ENCODE measurements at places on chromosomes 7 and 10.

DNA sequence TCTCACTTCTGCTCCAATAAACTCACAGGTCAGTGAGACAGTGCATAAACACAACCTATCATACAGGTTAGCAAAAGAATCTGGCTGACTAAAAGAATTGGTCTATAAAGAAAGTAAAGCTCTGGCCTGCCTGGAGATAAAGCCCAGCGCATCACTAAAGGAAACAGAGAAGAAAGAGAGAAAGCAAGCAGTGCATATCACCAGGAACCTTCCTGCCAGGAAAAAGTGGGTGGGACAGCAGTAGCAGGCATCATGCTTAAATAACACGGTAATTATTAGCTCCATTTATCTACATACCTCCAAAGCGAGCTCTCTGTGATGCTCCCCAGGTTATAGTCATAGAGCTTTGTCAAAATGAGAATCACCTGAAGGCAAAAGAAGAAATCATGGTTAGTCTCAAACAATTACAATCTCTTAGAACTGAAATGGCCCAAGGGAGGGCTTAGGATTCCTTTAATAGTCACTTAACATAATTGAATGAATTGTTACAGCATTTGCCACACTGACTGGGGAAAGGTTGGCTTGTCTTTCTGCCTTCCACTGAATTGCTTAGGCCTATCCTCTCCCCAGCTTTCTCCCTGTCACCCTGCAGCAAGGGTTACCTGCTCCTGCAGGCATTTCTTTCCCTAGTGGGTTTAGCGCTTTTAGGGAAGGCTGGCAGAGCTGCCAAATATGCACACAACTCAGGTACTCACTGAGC is 208.1 kb downstream of the SORCS1 start:
- no peak for DNase-seq

DNA sequence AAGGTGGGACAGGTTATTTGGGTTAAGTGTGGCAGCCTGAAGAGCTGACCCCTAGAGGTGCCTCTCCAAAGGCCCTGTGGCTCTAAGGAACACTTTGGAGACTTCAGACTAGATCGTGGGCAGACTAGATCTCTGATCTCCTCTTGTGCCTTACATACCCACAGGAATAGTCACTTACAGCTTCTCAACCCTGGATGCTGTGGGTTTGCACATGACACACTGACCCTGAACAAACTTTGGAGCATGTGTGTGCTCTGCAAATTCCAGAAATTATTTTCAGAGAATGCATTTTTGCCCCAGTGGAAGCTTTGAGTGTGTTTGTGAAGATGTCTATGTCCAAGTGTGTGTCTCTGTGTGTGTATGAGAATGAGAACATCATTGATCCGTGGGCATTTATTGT is 119.6 kb downstream of the EMX2 start:
- DNase-seq = peak; percentile 9

GRCh38 chr10:101512738-101513137 is 75.3 kb downstream of the POLL start:
- peak; percentile 35 for DNase-seq

DNA sequence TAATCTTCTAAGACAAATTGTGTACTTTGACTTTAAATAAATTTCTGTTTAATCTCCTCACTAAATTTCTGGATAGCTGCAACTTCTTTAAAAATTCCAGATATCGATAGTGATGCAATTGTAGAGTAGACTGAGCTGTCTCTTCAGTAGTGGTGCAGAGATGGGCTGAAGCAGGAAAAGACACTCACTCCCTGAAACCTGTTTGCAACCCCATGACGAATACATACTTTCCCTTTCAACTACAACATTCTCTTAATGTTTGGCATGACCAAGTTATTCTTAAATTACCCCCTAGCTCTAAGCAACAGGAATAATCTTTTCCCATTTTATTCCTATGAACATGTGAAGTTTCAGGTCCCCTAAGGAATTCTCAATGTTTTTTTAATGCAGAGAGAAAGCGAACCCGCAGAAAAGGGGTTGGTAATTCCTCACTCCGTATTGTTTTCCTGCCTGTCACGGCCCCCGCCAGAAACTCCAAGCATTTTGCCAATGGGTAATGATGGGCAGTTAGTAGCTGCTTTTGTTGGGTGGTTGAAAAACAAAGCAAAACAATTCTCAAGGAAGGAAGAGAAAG is 1.3 kb downstream of the THSD7A start:
- DNase-seq = no peak

DNA sequence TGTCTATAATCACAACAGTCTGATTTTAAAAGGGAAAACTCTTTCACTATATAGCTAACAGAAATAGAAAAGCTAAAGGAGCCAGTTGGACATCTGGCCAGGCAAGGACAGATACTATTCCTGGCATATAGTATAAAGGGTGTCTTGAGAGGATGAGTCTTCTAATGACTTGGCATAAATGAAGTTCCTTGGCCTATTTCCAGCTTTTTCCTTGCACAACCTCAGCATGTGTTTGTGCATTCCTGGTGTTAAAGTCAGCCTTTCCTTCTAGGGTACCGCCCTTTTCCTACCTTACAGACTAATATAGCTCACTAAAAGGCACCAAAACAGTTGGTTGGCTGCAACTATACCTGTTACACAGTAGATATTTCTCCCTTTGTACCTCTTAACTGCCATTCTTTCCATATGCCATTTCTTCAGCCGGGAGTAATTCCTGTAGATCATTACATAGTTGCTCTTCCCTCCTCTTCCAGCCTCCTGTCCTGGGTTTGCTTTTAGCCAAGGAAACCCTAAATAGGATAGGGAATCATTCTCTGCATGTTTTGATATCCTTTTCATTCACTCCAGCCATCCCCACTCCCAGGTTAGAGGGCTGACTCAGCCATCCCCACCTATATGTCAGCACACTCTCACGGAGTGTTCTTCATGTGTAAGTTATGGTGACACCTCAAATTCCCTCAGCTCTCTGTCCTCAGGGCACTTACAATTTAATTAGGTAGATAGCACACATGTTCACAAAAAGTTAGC is 102.1 kb upstream of the MDFIC start:
- DNase-seq = peak; percentile 99

DNA sequence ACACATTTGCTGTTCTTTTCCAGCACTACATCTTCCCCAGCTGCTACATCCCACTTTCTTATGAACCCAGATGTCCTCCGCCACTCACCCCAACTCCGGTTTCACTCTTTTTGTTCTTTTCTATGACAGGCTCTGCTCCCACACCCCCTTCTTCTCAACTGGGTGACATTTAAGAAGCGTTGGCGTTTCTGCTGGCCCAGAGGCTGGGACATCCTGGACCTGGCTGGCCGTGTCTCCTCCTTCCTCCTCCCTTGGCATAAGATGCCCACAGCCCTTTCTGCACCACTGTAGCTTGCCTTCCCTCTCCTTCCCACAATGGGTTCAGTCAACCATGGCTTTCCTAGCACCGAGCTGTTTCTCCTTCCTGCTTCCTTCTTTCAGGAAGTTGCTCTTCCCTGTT is 9.4 kb upstream of the CALML5 start:
- DNase-seq = no peak

- DNase-seq = no peak
Measured at GRCh38 chr7:132206594-132206993, 369.7 kb downstream of the PLXNA4 start.

DNA sequence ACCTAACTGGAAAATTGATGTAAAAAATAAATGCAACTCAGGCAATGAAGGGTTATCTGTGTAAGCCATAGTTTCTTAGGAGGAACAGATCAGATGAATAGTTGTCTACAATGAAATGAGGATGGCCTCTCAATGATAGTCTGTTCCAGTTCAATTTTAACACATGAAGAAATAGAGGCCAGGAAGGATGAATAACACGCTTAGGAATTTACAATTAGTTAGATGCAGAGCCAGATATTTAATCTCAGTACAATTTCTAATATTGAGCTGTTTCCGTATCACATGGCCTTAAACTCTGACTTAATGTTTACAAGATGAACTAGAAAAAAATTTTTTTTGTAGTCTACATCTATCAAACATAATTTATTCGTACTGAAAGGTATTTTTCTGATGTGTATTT is 176.6 kb downstream of the GALNT11 start:
- DNase-seq = peak; percentile 30

DNA sequence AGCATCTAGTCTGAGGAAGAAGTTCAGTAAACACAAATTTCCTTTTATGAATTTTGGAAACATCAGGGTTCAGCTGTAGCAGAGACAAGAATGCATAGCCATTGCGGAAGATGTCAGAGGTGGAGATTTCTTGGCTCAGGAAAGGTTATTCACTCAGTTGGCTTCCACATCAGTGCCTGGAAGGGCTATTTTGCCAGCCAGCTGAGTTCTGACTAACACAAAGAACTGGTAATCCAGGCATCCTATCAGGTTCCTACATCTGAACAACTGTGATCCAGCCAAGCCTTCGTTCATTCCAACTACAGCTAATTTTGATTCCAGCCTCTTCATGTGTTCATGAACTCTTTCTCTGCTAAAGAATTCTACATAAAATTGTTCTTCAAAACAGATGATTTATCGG is 965.6 kb downstream of the XPNPEP1 start:
- DNase-seq = no peak

- no peak for DNase-seq
Measured at GRCh38 chr10:129448539-129448938, 18.5 kb upstream of the MGMT start.

GRCh38 chr10:77554996-77555397 is 82.6 kb downstream of the KCNMA1 start:
- DNase-seq = no peak

- no peak for DNase-seq
Measured at GRCh38 chr7:37284805-37285231, 163.8 kb downstream of the ELMO1 start.

DNA sequence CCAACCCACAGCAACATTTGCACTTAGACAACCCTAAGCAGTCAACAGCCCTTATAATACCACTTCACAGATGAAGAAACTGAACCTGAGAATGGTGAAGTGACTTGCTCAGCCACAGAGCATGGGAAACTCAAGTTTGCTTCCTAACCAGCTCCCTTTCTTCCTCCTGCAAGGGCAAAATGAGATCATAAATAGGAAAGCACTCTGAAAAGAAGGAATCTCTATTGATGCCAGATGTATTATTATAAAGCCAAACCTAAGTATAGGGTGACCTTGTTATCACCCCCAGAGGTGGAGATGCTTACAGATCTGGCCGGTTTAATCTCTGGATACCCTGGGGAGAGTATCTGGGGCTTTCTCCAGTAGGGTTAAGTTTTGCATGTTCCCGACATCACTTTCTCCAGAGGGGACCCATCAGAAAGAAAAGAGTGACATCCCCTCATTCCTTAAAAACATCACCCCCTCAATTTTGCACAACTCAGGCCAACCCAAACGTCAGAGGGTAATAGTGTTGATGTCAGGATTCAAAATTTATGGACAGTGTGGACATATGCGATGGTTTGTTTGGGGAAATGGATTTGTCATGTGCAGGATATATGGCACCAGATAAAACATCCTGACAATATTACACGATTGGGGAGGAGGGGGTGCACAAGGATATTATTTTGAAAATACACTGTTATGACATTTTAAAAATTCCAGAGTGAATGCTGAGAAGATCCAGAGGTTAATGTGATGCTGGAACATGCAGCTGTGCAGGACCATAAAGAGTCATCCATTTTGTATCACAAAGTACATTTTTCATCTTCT is 24.0 kb upstream of the XPNPEP1 start:
- peak; percentile 49 for DNase-seq

GRCh38 chr7:56023500-56023899 is 27.7 kb downstream of the PSPH start:
- DNase-seq = no peak

- no peak for DNase-seq
Measured at GRCh38 chr10:76905251-76905650, 732.4 kb downstream of the KCNMA1 start.

DNA sequence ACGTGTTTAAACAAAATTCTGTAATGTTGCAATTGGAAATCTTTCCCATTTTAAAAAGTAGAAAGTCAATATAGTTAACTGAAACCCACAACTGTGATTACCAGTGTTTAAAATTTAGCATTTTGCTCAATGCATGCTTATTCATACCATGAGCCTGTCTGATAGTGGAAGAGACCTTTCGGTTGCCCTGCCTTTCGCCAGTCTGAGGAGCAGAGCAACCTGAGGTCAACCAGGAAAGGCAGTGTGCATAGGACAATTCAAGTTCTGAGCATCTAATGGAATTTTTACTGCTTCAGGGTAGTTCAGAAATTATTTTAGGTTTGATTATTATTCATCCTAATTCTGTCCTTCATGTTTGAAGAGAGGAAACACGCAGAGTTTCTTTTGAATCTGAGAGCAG is 100.8 kb downstream of the CUBN start:
- DNase-seq = no peak

DNA sequence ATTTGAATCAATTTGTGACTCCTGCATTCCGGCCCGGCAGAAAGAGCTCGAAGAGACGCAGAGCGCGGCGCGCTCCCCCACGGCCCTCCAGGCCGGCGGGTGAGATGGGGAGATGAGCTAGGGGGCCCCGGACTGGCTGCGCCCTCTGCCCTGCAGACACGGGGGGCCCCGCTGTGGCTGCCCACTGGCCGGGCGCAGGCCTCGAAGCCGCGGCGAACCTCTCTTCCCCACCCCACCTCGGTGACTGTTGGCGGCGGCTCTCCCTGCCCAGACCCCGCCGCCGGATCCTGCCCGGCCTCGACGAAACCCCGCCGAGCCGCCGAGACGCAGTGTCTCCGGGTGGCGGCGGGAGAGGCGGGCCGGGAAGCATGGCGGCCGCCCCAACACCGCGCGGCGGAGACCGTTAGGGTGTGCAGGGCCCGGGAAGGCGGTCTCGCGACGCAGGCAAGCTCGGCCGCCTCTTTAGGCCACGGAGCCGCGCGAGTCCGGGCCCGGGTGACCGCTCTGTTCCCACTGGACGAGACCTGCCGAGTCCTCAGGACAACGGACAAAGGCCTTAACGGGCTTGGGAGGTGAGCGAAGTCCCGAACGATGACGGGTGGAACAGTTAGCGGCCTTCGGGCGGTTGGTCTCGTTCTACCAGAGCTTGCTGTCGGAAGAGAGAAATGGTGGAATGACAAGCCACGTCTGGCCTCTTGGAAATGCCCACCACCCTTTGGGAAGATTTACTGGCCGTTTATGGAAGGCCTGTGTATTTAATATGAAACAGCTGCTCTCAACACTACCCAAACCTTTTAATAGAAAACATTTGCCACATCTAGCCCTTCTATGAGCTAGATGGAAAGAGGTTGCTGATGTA is 24.3 kb downstream of the NUP42 start:
- DNase-seq = no peak

DNA sequence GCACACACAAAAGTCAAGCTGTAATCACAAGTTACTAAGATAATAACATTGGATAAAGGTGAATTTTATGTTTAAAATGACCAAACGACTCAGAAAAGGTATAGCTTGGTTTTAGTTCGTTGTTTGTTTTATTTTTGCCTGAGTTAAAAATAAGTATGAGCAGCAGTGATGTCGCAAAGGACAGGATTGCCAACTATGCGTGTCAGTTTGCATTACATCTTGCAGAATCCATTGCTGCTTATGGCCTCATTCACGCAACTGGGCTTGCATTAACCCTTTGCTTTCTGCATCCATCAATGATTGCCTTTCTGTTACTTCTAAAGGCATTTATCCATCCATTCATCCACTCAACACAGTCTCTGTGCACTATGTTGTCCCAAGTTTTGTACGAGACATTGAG is 389.6 kb downstream of the DPP6 start:
- DNase-seq = no peak

GRCh38 chr7:102024769-102025391 is 207.5 kb downstream of the CUX1 start:
- DNase-seq = no peak

GRCh38 chr10:22753786-22754185 is 39.4 kb upstream of the PIP4K2A start:
- DNase-seq = no peak

GRCh38 chr10:86286236-86287109 is 80.1 kb downstream of the GRID1 start:
- no peak for DNase-seq

All from foreskin fibroblast (primary cell).